ENCODE measurements at places on chromosomes 7 and 10. TPM values are rescaled to one million over a fixed set of nuclear protein-coding genes. Genes with fewer than 3 reads are reported as not detected.

DNA sequence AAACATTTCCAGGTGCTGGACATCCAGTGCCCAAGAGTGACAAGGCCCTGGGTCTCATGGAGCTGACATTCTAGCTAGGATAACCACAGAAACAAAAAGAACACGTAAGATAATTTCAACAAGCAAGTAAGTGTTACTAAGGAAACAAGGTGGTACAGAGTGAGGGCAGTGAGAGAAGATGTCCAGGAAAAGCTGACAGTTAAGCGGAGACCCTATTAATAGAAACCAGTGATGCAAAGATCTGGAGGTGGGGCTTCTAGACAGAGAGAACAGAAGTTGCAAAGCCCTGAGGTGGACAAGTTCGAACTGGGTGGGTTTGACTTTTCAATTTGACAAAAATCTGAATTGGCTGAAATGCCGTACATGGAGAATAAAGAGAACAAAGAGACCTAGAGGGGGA lies 96.3 kb downstream of the TRIL start:
- no peak for DNase-seq

- DNase-seq = no peak
Observed at GRCh38 chr10:89615824-89616223, 29.2 kb downstream of the PANK1 start.

GRCh38 chr10:12644380-12645144 lies 295.2 kb downstream of the CAMK1D start:
- DNase-seq = no peak

GRCh38 chr10:46073564-46073963 lies 27.5 kb upstream of the MSMB start:
- no peak for DNase-seq

The PRSS37 gene
- total RNA-seq = not detected
